Stimulated activated naive CD4-positive, alpha-beta T cell treated with Interleukin-2 at 50 U/mL for 16 hours (primary cell): ENCODE measurements at places on chromosomes 4 and X.

DNA sequence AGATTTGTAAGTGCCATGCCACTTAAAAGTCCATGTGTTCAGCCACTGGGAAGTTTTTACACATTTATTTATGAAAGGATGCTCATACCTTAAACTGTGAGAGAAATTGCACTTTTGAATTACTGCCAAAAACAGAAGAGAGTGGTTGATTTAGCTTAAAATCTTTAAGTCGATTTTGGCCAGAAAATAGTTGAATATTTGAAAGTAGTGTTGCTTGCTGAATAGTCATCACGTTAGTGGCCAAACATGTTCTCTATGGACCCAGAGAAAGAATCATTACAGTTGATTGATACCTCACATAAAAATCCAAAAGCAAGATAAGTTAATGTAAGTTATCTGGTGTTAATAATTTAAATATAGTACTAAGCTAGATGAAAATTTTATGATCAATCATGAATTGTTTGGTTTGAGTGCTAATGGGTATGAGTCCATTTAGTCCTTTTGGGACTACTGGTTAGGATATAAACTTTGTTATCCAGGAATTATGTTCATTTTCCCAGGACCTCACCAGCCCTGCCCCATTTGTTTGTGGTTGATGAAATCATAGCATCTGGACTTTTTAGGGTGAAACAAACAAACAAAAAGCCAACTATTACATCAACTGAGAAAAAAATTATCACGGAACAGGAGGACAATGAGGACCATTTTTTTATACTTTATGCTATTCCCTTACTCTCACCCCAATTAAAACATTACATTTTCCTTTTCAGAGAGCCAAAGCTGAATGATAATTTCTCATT is 6.3 kb downstream of the GIMD1 start:
- no peak for DNase-seq

- no peak for DNase-seq
These were observed 17.9 kb downstream of the METTL14 start for GRCh38 chr4:118703118-118703517.

GRCh38 chr4:1793496-1793840 is 375 bp downstream of the FGFR3 start:
- DNase-seq = peak; percentile 25

DNA sequence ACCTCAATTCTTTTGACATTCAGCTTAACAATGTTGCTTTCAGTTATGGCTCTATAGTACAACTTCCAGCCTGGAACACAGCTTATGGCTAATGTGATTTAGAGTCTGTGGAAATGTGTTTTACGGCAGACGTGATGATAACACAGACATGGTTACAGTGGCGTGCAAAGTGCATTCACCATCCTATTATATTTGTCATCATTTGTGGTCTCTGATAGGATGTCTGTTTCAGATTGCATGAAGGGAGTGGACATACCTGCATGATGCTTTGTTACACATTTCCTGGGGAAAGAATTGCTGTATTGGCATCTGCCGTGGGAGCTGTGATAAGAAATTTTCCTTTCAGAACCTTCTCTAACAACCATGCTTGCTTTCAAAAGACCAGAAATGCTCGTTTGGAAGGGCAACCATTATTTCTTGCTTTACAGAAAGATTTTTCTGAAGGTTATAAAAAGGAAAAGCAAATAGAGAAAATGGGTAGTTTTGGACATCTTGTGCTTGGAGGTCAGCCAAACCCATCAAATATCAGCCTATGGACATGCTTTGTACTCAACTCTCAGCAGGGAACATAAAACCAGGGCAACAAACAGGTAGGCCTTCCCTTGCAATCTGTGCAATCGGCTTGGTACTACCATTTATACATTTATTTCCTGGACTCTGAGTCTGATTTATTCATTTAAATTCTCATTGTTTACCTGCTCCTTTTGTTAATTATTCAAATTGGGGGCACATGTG is 273.9 kb downstream of the TLL1 start:
- DNase-seq = no peak

DNA sequence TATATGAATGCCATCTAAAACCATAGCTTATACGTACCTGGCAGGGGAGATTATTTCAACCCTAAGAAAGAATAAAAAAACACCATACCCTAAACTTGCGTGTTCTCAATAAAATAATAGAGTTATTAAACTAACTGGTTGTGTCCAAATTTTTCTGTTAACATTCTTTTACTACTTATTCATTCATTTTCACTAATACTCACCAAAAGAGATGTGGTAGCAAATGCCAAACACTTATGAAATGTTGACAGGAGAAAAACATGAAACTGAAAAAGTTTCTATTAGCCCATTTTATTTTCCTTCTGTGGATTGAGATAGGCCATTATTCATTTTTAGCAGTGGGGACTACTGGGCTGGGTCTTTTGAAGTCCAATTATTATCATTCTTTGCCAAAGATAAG is 102.0 kb downstream of the TSPAN5 start:
- no peak for DNase-seq

DNA sequence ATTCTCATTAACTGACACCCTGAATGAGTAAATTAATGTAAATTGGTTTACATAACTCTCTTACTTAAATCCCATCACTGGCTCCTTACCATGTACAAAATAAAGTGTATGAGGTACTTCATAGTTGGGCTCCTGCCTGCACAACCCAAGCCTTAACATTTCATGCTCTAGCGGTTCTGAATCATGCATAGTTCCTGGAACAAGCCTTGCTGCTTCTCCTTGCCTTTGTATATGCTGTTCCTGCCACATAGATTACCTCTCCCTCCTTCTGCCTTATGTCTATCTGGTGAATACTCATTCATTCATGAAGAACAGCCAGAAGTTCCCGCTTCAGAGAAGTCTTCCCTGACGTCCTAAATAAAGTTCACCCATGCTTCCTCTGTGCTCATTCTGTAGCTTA is 594.7 kb downstream of the SMARCA1 start:
- no peak for DNase-seq
